Omental fat pad (tissue), 4 donors: ENCODE measurements at places on chromosomes 11 and 22. TPM values are rescaled to one million over a fixed set of nuclear protein-coding genes. Genes with fewer than 3 reads are reported as not detected.

Gene HBB
- total RNA-seq = 160 TPM

Gene SCUBE2
- 50.6 TPM for total RNA-seq

Gene SYT9
- total RNA-seq = 0.13 TPM

Gene MS4A3
- not detected for total RNA-seq

Gene GRM5
- not detected for total RNA-seq

Gene OSBP2
- total RNA-seq = 7.4 TPM

DNA sequence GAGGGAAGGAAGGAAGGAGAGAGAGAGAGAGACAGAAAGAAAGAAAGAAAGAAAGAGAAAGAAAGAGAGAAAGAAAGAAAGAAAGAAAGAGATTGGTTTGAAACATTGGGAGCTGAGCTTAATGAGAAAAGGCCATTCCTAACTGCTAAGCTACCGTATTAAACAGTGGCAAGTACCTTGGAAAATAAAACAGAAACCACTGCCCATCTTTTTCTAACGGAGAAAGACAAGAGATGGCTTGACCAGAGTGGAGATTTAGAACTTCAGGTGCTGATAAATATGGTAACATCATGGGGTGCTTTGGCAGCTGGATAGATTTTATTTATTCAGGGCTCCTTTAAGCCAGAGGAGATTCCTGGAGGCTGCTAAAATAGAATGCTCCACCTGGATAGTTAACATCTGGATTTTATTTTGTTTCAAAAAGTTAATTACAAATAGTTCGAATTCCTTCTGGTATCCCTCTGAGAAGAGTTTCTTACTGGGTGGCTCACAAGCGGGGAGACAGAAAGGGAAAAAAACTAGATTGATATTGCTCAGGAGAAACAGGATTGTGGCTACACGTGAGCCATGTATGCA lies 12.9 kb downstream of the TIMP3 start:
- no peak for DNase-seq

GRCh38 chr11:128821556-128821955 lies 45.5 kb downstream of the KCNJ1 start:
- DNase-seq = no peak

DNA sequence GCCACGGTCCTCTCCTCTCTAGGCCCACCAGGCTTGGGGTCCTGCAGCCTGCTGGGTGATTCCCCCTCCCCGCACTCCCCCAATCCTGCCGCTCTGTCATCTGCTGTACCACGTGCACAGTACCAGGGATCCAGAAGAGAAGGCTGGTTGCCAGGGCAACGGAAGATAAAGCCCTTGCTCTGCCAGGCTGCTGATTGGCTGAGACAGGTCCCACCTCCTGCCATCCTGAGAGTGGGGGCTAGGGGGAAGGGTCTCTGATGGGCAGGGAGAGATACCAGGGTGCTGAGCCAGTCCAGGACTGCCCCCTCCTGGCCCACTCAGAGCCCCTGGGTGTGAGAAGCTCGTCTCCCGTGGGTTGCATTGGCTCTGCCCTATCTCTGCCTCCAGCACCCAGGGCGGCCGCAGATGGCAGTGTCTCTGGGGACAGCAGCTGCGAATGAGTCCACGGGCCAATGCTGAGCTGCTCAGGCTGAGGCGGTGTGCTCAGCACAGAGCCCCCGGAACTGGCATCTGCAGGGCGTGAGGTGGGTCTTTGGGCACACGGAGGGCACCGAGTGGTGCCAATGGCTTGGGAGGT lies at the start of gene SMIM45:
Gene SMIM45 (plus strand): TSS at position 253 of the 577 bp plus-strand sequence.
- DNase-seq = no peak

DNA sequence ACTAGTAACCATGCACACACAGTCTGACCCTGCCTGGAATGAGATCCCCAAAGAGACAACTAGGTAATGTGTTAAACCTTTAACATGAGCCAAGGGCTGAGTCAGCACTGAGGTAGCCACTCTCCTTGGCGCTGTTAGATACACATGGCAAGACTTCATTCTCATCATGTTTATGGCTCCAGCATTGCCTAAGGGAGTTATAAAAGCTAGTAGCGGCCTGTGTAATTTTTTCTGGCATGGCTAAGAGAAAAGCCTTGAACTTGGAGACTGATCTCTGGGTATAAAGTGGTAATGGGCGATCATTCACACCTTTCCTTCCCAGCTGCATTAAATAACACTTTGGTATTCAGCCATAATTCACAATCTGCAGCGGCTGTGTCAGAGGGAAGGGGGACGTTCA lies 779.7 kb upstream of the LRRC4C start:
- DNase-seq = no peak

GRCh38 chr22:29128891-29129807 lies 56.3 kb downstream of the KREMEN1 start:
- DNase-seq = no peak

DNA sequence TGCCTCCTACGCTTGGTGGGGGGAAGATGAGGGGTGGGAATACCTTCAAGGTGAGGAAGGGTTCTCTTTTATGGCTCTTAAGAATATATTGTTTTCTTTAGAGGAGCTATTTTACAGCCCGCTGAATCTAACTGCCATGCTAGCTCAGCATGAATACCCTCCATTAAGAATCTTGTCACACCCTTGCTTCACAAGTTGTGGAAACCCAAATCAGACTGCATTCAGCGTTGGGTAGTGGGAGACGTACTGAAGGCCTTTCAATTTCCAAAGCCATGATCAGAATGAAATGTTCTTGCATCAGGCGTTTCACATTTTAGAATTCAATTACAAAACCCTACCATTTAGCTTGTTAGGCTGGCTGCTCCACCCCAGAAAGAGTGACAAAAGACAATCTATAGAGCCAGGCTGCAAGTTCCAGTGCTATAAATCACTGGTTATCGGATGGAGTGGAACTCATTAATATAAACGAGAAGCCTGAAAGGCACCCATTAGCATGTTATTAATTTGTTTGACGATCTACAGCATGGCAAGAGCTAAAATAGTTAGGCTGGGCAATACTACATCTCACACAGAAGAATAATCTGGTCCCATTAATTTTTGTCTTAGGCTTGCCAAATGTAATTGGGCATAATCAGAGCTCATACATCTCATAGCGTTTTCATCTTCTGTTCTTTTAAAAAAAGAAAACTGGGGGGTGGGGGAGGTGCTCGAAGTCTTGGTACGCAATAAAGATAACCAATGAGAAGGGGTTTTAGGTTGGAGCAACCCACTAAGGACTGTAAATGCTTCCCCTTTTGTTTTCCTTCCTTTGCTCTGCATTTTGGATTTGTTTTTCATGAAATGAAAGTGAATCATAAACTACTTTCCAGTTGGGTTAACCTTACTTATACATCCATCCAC lies 57.5 kb downstream of the ABTB2 start:
- DNase-seq = no peak

- no peak for DNase-seq
Measured at GRCh38 chr11:82843057-82843795, 57.0 kb downstream of the PRCP start.

DNA sequence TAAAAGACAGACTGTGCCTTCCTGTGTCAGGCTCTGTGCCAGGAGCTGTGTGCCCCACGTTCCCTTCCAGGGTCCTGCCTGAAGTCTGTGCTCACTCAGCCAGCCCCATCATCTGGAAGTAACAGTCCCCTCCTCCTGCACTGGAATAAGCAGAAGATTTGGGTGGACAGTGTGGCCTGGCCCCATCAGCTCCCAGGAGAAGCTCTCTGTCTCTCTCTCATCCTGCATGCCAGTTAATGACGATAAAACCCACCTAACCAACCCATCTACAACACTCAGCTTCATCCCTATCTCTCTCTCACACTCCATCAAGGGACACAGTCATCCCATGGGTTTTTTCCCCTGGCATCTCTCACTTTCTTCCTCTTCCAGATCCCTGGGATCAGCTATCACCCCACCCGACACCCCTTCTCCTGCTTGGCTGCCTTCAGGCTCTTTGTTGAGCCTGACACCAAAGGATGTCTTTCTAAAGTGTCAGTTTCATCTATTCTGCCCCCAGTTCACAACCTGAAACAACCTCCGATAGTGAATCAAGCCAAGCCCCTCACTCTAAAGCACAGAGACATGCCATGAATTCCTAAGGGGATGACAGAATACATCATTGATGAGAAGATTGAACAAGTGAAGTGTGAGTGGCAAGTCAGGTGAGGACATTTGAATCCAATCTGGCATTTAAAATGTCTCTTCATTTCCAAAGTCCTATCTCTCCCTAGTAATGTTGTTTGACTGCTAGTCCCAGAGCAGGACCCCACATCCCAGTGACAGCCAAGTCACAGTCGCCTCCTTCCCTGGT lies 91.4 kb upstream of the TOP3B start:
- DNase-seq = no peak

- DNase-seq = no peak
Measured at GRCh38 chr11:90100431-90100830, 14.7 kb downstream of the UBTFL1 start.

- DNase-seq = no peak
Measured at GRCh38 chr11:15969281-15969680, 387.1 kb downstream of the SOX6 start.

DNA sequence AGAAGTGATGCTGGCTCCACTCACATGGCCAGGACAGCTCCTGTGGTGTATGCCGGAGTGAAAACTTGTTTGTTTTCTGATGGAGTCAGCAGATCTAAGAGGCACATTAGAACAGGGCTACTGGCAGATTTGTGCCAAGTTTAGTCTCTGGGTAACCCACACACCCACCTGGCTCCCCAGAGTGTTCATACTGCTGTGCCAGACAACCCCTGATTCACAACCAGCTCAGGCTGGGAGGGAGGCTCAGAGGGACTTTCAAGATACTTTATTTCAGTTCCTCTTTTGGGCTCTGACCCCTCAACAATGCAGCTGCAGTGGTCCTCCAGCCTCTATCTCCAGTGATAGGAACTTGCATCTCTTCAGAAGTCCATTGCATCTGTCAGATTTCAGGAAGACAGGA lies 8.5 kb downstream of the NTM start:
- no peak for DNase-seq
